Dermis microvascular lymphatic vessel endothelial cell (primary cell): ENCODE measurements at places on chromosomes 1 and 21.

- no peak for DNase-seq
Measured at GRCh38 chr1:4137621-4138415, 237.7 kb upstream of the C1orf174 start.

DNA sequence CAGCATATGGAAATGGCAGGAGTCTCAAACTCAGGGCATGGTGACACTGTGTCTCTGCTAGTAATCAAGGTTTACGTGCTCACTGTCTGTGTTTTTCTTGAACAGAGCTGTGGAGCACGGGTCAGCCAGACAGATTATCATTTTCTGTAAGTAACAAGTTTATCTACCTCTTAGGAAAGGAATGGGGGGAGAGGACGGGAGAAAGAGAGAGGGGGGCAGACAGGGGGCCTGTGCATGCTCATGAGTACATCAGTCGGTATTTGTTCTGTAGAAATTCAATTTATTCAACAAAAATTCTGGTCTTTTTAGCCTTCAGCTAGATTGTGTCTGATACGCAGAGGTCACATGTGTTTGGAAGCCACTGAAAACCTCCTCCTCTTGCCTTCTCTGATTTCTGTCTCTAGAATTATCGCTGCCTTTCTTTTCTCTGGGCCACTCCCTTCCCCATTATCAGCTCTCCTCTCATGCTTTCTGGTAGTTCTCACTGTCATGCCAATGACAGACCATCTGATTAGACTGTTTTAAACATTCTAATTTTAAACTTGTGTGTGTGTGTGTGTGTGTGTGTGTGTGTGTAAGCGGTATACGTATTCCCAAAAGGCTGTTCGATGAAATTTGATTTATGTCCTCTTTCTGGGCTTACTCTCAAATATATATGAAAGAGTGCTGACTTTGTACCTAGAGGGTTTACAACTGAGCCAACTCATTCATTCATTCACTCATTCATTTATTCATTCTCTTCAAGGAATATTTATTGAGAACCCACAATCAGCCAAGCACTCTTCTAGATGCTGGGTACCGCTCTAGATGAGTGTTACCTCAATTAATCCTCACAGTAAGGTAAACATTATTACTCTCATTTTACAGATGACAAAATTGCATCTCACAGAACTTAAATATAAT is 636.9 kb downstream of the KIF26B start:
- DNase-seq = no peak

- no peak for DNase-seq
Measured at GRCh38 chr1:74247881-74248528, 12.8 kb downstream of the TNNI3K start.

DNA sequence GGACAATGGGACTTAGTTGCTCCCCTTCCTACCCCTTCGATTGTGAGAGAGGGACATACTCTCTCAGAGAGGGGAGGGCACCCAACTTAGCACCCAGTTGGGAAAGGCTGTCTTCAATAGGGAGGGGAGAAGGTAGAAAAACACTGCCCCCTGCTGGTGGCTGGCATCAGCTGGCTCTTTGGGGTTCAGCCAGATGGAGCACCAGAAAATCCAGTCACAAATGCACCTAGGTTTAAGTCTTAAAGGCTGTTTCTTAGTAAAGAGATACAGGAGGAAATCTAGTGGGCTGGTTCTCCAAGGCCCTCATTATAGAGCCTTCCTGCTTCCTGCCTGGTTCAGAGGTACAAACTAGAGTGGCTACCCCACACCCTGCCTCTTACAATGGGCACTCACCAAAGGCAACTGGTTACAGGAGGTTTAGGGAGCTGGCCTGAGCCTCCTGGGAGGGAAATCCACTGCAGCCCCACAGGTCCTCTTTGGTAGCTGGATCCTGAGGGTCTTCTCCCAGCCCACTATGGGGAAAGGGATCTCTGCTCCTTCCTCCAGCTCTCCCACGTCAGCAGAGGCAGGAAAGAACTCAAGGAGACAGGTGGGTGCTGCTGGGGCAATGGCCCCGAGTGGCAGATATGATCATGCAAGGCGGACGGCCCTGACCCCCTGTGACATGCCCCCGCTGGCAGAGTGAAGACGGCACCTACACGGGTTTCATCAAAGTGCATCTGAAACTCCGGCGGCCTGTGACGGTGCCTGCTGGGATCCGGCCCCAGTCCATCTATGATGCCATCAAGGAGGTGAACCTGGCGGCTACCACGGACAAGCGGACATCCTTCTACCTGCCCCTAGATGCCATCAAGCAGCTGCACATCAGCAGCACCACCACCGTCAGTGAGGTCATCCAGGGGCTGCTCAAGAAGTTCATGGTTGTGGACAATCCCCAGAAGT is 28.3 kb downstream of the EIF2D start:
- peak; percentile 41 for DNase-seq

DNA sequence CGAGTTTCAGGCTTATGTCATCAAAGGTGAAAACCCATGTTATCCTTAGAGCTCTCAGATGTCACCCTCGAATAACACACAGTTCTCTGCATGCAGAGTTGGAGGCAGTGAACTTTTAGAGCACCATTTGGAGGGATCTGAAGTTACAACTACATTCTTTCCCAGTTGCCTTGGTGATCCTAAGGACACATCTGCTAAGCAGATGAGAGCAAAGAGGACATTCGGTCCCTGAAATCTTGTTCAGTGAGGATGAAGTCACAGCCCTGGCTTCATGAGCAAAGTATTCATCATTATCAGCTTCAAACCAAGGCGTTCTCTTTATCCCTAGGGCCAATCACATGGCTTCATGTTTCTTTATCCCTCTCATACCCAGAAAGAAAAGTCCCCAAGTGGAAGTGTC is 23.1 kb upstream of the MCOLN2 start:
- no peak for DNase-seq

- no peak for DNase-seq
Measured at GRCh38 chr1:101382135-101382534, 145.3 kb downstream of the S1PR1 start.

GRCh38 chr1:226711976-226712741 is 26.9 kb downstream of the ITPKB start:
- no peak for DNase-seq

GRCh38 chr1:210117198-210117597 is 115.4 kb upstream of the SERTAD4 start:
- no peak for DNase-seq

DNA sequence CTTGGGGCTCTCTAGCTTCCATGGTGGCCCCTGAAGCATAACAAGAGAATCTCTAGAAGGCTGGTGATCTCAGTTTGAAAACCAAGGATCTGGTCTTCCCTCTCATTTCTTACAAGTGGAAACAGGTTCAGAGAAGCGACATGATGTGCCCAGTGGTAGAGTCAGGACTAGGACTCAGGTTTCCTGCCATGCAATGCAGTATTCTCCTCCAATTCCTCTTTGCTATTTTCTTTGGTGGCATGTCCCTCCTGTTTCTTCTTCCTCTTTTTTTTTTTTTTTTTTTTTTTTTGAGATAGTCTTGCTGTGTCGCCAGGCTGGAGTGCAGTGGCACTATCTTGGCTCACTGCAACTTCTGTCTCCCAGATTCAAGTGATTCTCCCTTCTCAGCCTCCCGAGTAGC is 195.6 kb upstream of the C1orf105 start:
- DNase-seq = no peak

GRCh38 chr1:66364578-66365391 is 169.2 kb upstream of the SGIP1 start:
- no peak for DNase-seq

DNA sequence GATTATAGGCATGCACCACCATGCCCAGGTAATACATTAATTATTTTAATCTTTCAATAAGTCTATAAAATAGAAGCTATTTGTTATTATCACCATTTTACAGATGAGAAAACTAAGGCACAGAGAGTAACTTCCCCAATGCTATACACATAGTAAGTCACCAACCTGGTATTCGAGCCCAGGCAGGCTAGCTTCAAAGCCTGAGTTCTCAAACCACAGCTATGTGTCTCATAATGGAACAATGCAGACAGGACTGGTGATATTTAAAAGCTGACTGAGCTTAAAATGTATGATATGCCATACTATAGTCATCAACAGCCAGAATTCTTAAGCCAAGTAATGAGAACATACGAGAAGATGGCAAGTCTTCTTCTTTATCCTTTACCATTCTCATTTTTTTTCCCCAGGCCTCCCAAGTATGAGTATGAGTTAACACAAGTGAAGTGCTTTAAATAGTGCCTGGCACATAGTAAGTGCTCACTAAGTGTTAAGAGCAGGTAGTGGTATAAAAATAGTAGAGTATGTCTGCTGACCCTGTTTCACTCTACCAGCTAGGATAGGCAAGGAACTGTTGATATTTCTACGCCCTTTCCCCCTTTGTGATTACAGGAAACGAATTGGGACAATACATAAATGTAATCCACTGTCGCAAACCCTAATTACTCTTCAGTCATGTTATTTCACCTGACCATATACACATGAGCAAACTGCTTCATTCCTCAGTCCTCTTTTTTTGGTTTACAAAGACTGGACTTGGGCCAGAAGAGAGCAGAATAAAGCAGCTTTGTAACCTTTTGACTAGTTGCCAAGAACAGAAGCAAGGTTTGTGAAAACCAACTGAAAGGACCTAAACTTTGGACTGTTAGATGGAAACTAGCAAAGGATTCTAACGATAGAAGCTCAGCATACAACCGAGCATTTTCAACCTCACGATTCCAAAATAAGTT is 9.5 kb downstream of the EYA3 start:
- peak; percentile 79 for DNase-seq

DNA sequence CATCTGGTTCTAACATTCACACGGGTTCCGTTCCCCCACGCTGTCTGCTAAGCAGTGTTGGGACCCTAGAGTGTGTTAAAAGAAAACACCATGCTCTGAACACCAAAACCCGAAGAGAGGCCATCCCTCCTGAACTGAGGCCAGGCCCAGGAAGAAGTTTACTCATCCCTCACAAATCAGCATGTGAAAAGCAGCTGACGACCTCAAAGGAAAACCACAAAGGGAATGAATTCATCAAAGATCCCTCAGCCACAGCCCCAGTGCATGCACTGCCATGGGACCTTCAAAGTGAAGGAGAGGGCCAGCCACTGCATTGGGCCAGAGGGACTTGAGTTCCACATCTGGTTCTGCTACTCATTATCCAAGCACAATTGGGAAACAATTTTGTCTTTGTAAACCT is 7.0 kb upstream of the PSEN2 start:
- DNase-seq = no peak

- DNase-seq = no peak
Measured at GRCh38 chr1:152044386-152044785, 7.6 kb upstream of the S100A11 start.

- no peak for DNase-seq
Measured at GRCh38 chr21:31846690-31847089, 26.1 kb upstream of the HUNK start.

- DNase-seq = peak; percentile 77
Measured at GRCh38 chr1:101264697-101265096, 27.9 kb downstream of the S1PR1 start.

DNA sequence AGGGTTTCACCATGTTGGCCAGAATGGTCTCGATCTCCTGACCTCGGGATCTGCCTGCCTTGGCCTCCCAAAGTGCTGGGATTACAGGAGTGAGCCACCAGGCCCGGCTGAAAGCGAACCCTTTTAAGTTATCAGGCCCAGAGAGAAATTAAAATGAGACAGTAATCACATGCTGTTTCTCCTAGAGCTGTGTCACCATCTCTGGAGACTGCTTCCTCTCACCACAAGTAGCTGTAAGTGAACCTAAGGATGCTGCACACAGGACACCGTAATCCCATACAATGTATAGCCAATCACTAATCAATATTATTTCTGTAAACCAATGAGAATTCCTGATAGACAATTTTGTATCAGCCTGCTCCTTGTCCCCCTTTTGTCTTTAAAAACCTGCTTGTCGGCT is 5.7 kb upstream of the CSTB start:
- no peak for DNase-seq

DNA sequence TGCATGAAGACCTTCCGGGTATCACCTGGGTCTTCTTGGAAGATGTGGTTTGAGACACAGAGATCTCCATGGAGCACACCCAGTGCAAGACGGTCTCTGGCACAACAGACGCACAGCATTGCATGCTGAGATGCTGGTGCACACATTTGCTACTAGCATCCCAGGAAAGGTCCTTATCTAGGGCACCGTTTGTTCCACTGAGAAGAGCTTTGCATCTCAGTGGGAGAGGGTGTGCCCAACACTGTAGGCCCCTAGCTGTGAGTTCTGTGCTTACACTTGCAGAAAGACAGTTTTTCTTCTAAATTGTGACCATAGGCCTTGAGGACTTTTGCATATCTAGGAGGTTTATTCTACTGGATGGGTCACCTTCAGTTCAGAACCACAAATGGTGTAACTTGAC is 554.1 kb downstream of the MATN1 start:
- no peak for DNase-seq

- no peak for DNase-seq
Measured at GRCh38 chr1:53339736-53340635, 12.1 kb upstream of the LRP8 start.

DNA sequence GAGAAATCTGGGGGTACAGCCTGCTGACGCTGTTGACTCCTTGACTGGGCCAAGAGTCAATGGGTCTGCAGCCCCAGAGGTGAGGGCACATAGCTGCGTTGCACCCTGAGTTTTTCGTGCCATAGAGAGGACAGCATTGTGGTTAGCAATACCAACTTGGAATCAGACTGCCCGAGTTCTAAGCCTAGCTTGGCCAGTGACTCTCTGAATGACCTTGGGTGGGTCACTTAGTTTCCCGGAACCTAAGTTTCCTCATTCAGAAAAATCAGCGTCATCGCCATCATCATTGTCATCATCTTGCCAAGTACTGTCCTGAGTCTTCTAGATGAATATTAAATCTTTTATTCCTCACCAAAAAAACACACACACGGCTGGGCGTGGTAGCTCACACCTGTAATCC is 151.2 kb upstream of the TMEM51 start:
- no peak for DNase-seq

DNA sequence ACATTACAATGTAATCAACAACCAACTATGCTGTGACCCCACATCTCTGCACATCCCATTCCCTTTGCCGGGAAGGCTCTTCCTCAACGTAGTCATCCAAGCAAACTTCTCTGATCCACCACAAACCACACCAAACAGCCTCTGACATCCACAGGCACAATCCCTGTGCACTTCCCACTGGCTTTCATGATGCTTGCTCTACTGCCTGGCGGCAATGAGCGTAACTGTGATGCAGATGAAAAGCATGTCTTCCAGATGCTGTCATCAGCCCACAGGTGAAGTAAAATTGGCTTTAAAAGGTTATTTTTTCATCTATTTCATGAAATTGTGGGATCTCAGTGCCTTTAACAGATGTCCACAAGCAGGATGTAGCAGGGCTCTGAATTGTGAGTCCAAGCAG is 635.2 kb downstream of the SMYD3 start:
- no peak for DNase-seq
